ENCODE measurements at places on chromosomes 3 and 15.
A peak's percentile ranks its signal among the peaks of the same experiment; 100 is the strongest.

- ATAC-seq = peak; percentile 72
Measured at GRCh38 chr3:11514191-11514821, 129.4 kb downstream of the VGLL4 start.

DNA sequence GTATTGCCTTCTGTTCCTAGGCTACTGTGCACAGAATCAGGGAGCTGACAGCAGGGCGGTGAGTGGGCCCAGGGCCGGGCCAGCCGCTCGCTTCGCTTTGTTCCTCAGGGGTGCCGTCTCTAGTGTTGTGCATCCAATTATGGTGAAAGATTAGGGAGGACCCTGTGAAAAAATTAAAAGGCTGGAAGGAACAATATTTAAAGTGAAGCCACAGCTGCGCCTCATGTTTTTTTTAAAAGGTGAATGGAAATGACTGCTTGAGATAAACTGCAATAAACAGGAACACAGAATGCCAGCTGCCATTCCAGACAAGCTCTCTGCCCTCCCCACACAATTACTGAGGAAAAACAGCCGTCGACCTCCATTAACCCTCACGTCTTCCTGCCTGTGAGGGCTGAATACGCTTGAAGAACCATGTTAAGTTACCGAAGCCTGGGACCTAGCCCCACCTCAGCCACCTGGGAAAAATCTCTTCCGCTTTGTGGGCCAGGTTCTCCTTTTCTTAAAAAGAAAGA, 132.0 kb upstream of the IL12A start:
- ATAC-seq = no peak

- no peak for ATAC-seq
Measured at GRCh38 chr3:129207479-129207878, 23.8 kb upstream of the CNBP start.

GRCh38 chr3:186260726-186261125, 101.3 kb downstream of the DGKG start:
- ATAC-seq = no peak

GRCh38 chr3:107769882-107770281, 247.1 kb downstream of the BBX start:
- no peak for ATAC-seq

- no peak for ATAC-seq
Measured at GRCh38 chr3:143273975-143274690, 154.6 kb downstream of the CHST2 start.

- ATAC-seq = no peak
Measured at GRCh38 chr3:42960282-42960681, 18.8 kb upstream of the GASK1A start.

DNA sequence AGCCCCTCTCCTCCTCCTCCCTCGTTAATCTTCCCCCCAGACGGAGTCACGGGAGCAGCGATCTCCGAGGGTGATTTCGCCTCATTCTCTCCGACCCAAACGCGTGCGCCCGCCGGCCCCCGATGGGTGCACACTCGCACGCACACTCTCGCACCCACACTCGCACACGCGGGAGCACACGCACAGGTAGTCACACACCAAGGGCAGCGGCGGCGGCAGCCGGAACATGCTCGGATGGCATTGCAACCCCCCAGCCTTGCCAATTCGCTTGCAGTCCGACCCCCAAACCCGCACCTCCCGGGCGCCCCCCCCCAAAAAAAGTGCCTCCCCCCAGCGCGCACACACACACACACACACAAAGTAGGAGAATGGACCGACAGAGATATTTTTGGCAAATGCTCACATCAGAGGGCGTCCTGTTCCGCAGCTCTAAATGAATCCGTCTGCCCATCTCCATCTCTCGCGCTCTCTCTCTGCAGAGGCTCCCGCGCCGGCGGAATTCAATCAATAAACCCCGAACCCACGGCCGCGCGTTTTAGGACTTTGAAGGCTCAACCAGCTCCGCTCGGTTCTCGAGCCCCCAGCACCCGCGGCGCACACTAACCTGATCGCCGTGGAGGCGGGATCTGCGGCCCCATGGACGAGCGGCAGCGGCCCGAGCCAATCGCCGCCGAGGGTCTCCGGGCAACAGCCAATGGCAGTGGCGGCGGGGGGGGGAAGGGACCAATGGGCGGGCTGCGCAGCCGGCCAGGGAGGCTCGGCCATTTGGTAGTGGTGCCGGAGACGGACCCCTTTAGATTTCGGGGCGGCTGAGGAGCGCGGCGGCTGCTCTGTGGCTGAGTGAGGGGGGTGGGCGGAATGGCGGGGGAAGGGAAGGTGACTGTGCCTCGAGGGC, at the start of gene ANP32A:
TSS of gene ANP32A (minus strand) at position 601 of the 895 bp plus-strand sequence. CDS start at position 457, 144 bp downstream.
- ATAC-seq = peak; percentile 80
